Melanocyte of skin (primary cell): ENCODE measurements at places on chromosomes 4 and X. TPM values are rescaled to one million over a fixed set of nuclear protein-coding genes. Genes with fewer than 3 reads are reported as not detected.

ARSH gene
- total RNA-seq = under 0.01 TPM in 1 of 2 replicates, not detected in the other

PLP1 gene
- total RNA-seq = 171 and 295 TPM in 2 replicates

GASK1B gene
- 21.7 and 25.1 TPM in 2 replicates for total RNA-seq

CITED1 gene
- total RNA-seq = 4.3 and 5.3 TPM in 2 replicates
